ENCODE measurements at places on chromosomes 4 and X.

DNA sequence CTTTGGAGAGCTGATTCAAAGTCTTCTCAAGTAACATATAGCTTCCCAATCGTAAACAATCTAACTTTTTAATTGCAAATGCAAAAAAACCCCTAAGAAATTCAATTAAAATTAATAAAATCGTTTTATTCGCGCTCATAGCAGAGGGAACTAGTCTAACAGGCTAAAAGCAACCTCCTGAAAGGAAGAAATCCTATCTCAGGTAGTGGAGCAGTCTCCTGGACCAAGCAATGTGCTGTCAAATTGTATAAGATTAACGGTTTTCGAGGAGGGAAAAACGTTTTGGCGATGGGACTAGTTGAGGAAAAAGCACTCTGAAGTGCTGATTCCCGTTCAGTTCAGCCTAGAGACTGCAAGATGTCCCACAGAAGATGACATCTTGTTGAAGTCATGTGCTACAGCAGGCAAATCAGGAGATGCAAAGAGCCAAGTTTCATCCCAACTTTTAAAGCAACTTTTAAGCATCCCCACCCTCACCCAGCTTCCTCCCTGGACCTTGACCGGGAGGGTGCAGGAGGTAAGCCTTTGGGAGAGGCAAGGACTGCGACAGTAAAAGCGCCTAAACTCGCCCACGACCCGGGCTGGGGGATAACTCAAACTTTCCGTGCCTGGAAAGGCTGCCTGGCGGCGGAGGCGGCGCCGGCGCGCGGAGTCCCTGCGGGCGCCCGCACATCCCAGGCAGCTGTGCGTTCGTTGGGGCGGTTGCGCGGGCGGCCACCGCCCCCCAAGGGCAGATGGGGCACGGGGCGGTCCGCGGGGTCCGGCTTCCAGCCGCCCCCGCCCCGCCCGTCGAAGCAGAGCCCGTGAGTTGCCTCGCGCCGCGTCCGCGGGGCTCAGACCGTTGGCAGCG, 784 bp downstream of the MAP7D3 start:
- peak; percentile 20 for DNase-seq

DNA sequence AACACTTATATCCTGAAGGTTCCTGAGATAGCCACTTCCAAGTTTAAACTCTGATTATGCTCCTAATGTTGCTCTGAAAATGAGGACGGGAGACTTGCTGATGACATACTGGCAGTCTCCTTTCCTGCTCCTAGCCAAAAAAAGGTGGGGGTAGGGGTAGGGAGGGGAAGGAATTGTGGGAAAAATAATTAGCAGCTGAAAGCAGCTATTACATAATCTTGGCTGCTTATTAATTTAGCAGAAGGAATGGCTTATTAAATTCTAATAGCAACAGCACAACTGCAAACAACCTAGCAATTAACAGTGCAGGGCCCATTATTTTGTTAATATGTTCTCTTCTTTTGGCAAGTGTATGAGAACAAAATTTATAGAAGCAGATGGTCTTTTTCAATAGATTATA, 2.0 kb upstream of the AP1S2 start:
- no peak for DNase-seq

DNA sequence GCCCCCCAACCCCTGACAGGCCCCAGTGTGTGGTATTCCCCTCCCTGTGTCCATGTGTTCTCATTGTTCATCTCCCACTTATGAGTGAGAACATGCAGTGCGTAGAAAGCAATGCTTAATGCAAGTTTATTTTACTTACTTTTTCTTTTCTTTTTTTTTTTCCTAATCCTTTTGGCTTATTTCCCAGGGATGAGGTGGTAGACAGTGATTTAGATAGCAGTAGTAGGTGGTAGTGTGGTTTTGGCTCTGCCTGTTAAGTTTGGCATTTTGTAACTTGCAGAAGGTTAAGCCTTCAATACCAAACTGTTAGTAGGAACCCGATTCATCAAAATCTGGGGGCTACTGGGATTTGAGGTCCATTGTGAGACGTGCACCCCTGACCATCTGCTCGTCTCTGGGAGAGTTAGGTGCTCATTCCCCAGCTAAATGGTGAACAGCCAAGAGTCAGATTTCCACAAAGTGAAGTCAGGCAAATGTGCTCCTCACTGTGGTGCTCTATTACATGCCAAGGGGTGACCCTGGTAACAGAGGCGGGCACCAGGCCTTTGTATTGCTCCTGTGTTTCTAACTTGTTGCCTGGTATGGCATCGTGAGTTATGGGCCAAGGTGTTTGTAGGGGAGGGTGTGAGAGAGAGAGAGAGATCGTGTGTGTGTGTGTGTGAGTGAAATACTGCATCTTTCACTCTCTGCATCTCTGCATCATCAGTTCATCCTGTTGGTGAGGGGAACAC, 70.3 kb downstream of the PHOX2B start:
- DNase-seq = no peak

- DNase-seq = no peak
These were observed 83.6 kb upstream of the GUCY1A1 start for GRCh38 chr4:155582971-155583437.

DNA sequence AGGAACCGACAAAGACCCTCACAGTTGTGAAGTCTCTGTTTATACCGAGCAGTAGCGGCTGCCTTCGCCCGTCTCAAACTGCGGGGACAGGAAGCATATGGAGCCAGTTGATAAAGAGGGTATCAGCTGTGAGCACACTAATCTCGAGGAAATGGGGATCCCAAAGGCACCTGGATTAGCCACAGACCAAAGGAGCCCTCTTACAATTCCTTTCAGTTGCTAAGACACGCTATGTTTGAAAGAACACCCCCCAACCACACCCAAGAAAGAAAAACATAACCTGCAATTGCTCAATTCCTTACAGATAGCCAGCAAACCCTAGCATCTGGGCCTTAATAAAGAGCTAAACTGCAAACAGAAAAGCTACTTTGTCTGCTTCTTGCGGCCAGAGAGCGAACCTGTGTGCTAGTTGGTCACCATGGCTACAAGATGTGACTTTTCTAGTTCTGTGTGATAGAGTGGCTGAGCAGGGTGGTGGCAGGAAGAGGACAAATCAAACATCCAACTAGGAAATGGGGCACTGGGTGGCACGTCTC, 23.3 kb upstream of the CHRNA9 start:
- no peak for DNase-seq

- no peak for DNase-seq
These were observed 5.3 kb upstream of the EBP start for GRCh38 chrX:48516285-48516684.

GRCh38 chrX:1477801-1478458, 25.2 kb upstream of the ASMTL start:
- no peak for DNase-seq

DNA sequence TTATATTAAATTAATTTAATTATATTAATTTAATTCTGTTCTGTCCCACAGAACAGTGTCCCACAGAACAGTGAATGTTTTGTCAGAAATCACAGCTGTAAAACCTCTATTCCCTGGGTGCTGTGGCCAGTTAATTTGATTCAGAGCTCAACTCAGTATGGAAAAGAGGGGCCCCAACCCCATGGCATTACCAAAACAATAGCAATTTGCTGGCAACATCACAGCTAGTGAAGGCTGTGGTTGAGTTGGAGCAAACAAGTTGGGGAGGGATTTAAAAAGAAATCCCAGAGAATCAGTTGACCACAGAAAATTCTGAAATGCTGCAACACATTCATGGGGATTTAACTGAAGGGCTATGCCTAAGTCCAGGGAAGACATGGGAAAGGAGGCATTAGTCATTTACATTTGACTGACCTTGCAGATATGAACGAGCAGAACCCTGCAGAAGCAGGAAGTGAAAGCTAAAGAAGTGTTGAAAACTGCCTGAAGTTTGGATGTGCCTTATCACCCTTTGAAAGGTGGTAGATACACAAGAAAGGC, 30.1 kb downstream of the PDHA2 start:
- no peak for DNase-seq

DNA sequence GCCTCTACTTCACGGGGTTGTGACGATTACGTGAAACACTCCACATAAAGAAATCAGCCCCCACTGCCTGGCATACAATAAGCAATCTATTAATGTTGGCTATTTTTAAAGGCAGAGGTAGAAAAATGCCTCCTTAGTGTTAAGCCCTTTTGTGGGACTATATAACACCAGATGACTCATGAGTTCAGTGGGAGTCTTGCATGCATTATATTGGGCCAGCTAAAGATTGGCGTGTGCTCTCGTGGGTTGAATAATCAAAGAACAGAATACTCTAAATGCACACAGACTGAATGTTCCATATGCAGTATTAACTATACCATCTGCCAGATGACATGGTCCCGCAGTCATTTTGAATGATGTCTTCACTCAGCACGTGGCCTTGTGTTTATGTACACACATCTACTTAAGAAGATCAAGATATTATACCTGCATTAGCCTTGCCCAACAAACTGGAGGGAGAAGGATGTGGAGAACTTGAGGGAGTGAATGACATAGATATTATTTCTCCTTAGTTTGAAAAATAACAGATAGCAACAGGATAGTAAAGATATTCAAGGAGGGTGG, 85.0 kb upstream of the MYOZ2 start:
- no peak for DNase-seq

DNA sequence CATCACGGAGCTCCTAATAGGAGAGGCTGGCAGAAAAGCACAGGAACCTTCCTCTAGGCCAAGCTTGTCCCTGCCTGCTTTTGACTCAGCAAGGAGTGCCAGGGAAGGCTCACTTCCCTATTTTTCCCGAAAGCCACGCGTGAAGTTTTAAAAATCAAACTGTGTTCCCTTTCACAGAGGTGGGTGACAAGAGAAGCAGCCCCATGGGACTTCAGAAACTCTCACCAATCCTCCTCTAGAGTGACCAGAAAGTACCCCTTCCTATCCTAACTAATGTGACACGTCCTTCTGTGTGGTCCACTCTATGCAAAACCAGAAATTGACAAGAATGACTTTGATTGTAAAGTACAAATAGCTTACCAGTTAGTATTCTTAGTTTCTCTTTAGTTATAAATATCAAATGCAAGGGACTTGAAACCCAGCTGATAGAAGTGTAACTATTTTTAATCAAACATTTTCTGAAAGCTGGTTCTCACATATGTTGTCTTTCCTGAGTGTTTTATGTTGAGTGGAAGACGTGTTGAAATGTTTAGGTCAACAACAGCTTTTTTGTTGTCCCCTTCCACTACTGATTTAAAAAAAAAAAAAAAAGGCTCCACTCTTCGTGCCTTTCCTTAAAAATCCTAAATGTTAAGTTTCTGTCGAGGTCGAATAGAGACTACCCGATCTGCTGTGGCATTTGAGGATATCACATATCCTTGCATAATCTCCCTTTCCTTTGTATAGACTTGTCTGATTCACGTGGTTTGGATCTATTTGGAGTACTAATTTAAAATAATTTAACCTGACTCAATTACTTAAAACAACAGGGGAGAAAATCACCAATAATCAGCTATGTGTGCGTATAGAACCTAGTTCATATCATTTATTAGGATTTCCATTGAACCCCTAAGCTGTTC, 42.1 kb downstream of the NFKB1 start:
- DNase-seq = no peak

DNA sequence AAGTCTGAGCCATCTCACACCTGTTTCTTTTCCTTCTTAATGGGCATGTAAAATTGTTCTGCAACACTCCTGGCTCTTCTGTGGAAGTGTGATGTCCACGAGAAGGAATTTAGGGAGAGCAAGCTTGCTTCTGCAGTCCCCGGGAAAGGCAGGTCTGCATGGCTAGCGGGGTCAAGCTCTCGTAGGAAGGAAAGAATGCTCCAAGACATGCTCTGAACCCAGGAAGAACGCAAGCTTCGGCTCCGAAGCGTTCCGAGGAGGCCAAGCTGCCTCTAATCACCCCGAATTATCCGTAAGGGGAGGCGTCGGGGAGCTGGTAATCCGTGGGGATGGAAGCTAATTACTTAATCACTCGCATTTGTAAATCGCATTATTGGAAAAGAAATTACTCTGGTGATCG, 177.7 kb downstream of the CRLF2 start:
- DNase-seq = no peak

DNA sequence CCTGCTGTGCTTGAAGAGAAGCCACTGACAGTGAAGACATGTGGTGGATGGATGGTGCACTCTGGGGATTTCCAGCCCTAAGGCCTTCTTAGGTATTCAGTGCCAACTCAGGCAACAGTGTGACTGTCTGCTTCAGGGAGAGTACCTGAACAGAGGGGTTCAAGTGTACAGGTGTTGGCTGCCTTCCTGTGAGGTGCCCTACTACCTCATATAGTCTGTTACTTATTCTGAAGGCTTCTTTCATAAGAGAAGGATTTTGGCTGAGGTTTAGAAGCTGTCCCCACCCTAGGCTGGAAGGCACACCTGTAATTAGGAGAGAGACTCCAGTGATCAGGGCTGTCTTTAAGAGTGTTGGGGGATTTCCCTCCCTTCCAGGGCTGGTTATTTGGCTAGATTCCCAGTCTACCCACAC, 1.8 kb downstream of the FTHL17 start:
- no peak for DNase-seq

DNA sequence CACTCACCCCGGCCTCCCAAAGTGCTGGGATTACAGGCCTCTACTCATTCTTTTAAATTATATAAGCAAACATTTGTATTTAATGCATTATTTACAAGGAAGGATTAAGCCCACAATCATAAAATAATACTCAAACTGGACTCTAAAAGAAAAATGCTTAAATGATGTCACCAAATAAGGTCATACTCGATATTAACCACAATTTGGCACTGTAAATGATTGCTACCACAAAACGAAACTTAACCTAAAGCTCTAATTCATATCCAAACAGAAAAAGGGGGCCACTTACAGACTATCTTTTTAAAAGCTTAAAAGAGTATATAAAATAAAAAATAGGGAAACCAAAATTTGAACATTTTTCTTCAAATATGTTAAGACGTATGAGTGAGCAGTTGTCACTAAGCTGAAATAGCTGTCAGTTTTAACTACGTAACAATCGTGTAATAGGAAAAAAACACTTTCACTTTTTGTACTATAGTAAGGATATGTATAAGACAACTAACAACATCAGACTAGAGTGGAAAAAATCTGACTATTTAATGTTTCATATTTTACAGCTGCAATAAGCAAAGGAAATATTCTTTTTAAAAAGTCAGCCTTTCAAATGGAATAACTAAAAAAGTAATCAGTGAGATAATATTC, 108.2 kb upstream of the GPR34 start:
- no peak for DNase-seq

DNA sequence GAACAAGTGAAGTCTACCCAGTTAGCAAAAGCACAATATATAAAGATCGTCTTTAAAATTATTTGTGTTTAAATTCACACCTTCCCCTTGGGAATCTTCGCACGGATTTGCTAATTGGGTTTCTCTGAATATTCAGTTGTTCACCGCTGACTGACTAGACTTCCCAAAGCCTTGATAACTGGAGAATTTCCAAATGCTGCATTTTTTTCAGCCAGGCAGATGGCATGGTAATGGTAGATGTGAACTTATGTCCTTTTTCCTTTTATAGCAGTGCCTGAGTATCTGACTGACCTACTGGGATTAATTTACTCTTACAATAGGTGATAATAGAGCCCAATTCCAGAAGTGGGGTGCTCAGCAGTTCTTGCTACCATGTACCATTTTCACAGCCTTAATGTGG, 548.1 kb downstream of the PACRGL start:
- no peak for DNase-seq

DNA sequence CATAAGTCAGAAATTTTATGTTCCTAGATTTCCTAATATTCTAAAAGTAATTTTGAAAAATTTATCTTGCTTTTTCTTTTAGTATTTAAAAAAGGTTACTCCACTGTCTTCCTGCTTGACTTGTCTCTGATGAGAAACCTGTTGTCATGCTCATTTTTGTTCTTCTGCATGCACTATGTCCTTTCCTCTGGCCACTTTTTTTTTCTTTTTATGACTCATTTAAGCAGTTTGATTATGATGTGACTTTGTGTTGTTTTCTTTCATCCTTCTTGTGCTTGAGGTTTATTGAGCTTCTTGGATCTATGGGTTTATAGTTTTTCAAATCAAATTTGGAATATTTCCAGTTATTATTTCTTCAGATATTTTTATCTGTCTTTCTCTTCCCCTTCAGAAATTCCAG, 12.0 kb upstream of the UFSP2 start:
- no peak for DNase-seq

Measured in stimulated activated CD4-positive, alpha-beta T cell treated with anti-CD3 and anti-CD28 coated beads, TNF-alpha, amount 100 ng/mL, for 1 hour (primary cell).